ENCODE measurements at places on chromosomes 3 and 15. TPM values are rescaled to one million over a fixed set of nuclear protein-coding genes. Genes with fewer than 3 reads are reported as not detected.

LYZL4 gene
- polyA plus RNA-seq = not detected

SLC28A1 gene
- polyA plus RNA-seq = 7.5 TPM

GXYLT2 gene
- 18.3 TPM for polyA plus RNA-seq

DNA sequence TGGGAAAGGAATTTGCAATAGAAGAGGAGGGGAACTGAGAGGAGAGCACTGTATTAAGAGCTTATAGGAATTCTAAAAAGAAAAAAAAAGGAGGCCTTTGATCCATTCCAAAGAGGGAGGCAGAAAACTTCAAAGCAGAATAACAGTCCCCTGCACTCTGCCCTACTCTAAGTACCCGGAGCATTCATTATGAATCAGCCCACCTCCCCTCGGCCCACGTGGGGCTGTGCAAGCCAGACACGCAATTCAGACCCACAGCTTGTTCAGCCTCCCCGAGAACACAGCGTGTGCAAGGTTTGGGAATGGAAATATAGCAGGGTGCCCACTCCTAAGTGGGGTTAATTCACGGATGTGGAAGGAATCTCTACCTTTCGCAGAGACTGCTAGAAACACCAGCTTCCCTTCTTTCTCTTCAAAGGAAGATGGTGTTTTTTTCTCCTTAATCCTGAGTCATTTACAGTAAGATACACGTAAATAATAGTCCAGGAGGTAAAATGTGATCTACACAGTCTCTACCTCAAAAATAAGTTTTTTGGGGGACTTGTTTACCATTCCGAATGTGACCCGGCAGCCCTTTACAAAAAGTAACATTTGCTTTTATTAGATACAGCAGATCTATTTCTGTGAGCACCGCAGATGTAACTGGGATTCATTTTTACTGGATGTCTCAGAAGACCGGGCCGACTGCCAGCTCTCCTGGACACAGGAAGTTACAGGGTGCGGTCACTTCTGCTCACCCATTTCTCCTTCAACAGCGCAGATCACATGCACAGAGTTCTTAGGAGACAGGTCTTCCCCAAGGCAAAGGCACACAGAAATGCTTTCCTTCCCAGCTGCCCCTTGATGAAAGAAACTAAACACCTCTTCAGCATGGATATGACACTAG is 768.5 kb upstream of the CFAP20DC start:
- no peak for DNase-seq

DNA sequence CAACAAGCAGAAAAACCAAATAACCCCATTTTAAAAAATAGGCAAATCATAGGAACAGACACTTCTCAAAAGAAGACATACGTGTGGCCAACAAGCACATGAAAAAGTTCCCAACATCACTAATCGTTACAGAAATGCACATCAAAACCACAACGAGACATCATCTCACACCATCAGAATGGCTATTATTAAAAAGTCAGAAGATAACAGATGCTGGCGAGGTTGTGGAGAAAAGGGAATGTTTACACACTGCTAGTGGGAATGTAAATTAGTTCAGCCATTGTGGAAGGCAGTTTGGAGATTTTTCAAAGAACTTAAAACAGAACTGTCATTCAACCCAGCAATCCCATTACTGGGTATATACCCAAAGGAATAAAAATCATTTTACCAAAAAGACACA is 60.7 kb downstream of the ABI3BP start:
- no peak for DNase-seq
